ENCODE measurements at places on chromosomes 1 and 21.

DNA sequence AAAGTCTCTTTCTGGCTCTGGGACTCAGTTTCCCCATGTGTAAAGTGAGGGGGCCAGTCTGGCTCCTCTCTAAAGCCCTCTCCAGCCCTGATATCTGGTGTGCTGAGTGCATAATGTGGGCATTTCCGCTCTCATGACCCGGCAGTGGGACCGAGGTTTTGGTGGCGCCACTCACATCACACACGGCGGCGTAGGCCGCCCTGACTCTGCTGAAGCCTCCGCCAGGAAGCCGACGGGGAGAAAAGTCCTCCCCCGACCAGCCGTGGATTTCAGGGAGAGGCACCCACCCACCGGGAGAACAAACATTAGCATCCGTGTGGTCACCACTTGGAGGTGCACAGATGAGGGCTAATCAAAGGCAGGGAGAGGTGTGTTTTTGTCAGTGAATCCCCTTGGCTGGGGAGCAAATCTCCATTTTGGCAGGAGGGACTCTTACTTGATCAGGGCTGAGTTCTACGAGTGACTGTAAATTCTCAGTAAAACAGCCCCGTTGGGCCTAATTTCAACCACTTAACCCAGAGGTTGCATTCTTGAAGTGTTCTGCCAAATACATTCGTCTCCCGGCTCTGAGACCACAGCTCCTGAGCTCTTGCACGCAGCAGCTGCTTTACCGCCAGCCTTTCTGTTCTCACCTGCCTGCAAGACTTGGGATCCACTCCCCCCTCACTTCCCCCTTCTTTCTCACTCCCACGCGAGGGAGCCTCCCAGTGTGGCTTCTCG lies 118.2 kb downstream of the FOXD2 start:
- no peak for DNase-seq

GRCh38 chr1:99782397-99782796 lies 16.0 kb upstream of the FRRS1 start:
- DNase-seq, result no peak

GRCh38 chr21:45886610-45887026 lies 95.0 kb upstream of the COL6A1 start:
- DNase-seq, result peak; percentile 47

- DNase-seq, result no peak
Measured at GRCh38 chr1:152743371-152744145, 14.3 kb upstream of the KPRP start.

GRCh38 chr1:54017979-54018378 lies at the start of gene LDLRAD1:
LDLRAD1 (minus strand) TSS chr1:54018186; CDS start chr1:54018112, 74 bp downstream.
- DNase-seq, result no peak

GRCh38 chr1:199202331-199202730 lies 563.5 kb downstream of the PTPRC start:
- DNase-seq, result no peak

- DNase-seq, result no peak
Measured at GRCh38 chr1:110245876-110246620, 35.9 kb downstream of the KCNC4 start.

DNA sequence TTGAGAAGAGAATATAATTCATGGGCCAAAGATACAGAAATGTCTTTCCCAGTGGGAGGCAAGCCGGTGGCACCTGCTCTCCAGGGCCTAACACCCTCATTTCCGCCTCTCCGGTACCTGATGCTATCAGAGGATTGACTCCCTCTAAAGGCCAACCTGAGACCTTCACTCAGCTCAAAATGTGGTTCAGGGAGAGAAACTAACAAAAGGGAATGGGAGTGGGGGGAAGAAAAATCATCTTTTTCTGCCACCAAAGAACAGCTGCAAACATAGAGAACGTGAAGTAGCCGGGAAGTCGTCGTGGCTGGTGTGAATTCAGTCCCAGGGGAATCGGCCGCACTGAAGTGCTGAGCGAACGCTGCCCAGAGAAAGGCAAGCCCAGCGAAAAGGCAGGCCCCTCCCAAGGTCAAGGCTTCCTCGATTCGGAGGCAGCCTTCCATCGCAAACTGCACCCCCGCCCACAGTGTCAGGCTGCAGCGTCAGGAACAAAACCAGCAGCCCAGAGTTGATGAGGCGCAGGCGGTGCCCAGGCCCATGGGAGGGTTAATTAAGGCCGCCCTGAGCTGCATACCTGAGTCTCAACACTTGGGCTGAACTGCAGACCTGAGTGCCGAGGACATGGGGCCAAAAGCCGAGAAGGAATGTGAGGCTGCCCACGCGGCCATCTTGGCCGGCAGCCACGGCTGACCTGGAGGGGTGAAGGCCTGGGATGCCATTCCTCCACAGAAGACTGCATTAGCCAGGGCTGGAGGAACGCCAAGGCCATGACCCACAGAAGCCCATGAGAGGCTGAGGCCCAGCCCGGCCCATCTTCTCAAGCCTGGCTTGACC lies 160.2 kb downstream of the PSMG1 start:
- no peak for DNase-seq

GRCh38 chr21:15543473-15543872 lies 186.3 kb upstream of the USP25 start:
- DNase-seq, result no peak

DNA sequence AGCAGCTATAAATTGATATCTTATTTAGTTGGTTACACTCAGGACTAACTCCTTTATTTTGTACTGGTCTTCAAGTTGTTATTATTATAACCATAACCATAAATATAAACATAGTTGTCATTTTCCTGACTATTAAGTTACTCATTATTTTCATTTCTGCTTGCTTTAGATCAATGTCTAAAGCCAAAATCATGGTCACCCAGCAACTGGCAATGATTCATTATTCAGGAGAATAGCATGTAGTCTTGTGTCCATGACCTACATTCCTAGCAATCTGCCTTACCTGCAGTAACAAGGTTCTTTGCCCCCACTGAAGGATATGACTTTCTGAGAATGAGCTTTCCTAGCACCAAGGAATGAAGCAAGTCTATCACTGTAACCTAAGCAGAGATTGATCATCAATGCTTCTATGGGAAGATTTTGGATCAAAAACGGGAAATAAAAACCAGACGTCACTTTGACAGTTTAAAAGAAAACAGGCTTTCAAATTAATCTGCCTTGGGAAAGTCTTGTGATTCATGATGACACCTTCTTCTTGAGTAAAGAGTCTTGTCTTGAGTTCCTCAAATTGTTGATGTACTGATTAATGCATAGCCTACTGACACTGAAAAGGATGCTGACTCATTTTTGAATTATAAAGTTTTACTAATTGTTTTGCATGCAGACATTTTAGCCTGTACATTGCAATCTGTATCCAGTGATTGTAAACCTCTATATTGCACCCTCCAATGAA lies 203.3 kb upstream of the IVNS1ABP start:
- no peak for DNase-seq

DNA sequence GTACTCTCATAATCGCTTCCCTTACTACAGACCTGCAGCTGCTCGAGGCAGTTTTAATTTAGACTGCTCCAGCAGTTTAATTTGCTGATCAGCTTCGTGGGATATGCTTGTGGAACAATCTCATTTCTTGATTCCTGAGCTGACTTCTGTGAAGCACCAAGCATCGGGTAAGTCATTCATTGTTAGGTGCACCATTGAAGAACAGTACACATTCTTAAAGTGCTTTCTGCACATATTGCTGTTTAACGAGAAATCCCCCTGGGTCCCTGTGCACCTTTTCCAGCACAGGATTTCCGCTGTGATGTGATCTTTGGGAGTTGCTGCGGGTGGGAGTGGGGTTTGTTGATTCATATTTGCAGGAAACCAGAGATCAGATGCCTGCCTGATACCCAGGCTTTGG lies 9.1 kb downstream of the GALNT2 start:
- no peak for DNase-seq

DNA sequence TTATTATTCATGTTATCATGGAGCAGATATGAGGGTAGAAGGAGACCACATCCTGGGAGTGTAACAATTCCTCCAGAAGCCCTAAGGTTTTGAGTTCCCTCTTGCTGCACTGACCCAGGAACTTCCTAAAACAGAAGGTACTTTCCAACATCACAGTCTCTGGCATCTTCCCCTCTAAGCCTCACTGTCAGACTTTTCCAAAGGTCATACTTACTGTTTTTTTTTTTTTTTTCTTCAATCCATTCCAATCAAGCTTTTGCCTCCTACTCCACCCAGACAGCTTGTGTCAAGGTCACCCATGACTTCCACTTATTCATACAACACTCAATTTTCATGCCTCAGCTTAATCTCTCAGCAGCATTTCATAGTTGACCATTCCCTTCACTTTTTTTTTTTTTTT lies 18.4 kb upstream of the UQCRHL start:
- DNase-seq, result no peak

- no peak for DNase-seq
Measured at GRCh38 chr1:179786815-179787685, 44.0 kb downstream of the FAM163A start.

GRCh38 chr1:43518935-43519686 lies 11.6 kb upstream of the PTPRF start:
- DNase-seq, result no peak

DNA sequence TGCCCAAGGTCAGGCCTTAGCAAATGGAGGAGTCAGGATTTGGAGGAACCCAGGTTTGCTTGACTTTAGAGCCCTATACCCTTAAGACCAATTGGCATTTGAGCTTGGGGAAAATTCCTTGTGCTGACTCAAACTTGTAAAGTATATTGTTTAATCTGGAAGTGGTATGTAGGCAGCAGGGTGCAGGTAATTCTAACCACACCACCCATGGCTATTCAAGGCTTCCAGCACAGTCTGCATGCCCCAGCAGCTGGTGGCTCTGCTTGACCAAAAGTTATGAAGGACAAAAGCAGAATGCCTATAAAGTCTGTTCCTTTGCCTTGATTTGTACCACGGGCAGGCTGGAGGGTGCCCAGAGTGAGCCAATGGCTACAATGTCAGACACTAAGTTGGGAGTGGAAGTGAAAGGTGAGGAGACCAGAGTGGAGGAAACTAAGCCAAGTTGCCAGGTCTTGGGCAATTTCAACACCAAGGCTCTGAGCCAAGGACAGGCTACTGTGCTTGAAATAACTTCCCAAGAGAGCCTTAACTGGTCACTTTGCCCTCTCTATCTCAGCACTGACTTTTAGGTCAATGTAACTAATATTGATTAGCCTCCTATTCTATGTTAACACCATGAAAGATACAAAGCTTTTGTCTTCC lies 4.7 kb upstream of the G0S2 start:
- no peak for DNase-seq

- DNase-seq, result peak; percentile 44
Measured at GRCh38 chr1:111769517-111770146, 13.9 kb downstream of the DDX20 start.

- no peak for DNase-seq
Measured at GRCh38 chr1:33319949-33320618, 814 bp downstream of the A3GALT2 start.

DNA sequence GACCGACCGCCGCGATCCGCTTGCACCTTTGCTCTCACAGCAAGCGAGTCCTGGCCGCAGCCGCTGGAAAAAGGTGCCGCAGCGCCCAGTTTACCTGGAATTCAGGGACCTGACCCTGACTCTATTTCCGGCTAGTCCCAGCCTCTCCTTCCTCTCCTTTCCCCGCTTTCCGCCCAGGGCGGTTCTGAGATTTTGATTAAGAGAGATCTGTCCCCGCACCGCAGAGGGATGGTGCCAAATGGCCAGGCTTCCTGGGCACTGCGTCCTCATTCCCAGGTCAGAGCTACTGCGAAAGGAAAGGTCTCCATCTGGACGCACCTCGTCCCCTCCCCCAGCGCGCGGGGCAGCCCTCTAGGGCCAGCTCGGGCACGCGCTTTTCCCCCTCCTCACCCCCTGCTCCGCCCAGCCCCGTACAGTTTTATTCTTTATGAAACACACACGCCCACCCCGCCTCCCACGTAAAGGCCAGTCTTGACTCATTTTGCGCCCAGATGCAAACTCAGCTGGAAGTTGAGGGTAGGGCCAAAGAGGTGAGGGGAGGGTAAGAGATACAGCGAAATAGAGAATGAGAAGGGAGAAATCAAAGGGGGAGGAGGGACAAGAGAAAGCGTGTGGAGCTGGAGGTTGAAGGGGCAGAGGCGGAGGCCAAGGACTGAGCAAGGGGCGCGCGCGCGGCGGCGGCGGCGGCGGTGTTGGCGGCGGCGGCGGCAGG lies 411.8 kb upstream of the ESRRG start:
- DNase-seq, result no peak

All from activated CD4-positive, alpha-beta memory T cell treated with anti-CD3 and anti-CD28 coated beads for 36 hours (primary cell).